Omental fat pad (tissue), 4 donors: ENCODE measurements at places on chromosomes 12 and 14.

DNA sequence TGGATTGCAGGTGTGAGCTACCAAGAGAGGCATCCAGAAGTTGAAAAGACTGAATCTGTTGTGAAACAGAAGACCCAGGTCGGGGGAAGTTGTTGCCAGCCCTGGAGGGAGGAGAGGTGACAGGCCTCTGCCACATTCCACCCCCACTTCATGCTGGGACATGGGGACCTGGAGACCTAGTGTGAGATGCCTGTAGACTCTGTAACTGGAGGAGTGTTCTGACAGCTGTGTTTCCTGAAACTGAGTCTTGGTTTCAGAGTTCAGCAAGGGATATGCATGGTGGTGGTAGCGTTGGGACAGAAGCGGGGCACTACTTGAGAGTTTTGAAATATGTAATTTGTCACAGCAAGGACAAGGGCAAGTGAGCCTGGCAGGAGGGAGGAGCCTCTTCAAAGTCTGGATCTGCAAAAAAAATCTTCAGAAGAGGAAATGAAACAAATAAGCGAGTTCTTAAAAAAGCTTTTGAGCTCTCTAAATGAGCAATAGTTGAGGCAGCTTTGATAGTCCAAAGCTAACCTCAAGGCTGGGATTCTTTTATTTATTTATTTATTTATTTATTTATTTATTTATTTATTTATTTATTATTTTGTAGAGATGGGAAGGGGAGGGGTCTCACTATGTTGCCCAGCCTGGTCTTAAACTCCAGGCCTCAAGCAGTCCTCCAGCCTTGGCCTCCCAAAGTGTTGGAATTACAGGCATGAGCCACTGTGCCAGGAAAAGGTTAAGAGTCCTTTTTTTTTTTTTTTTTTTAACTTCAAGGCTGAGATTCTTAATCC lies 58.9 kb upstream of the EEA1 start:
- no peak for DNase-seq

GRCh38 chr12:49332441-49332861 lies 4.5 kb downstream of the C1QL4 start:
- no peak for DNase-seq

DNA sequence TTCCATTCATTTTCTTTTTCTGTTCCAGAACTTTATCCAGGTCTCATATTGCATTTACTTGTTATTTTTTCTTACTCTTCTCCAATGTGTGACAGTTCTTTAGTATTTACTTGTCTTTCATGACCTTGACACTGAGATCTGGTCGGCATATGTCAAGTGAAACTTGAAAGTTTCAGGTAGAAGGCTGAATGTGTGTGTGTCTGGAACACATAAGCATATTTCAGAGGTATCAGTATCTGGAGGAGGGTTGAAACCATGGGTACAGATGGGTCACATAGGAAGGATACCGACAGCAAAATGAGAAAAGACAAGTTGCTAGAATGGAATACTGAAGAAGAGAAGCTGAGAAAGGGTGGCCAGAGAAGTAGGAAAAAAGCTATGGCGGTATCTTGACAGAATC lies 22.5 kb upstream of the PTGDR start:
- no peak for DNase-seq

- DNase-seq: no peak
Measured at GRCh38 chr14:89807892-89808291, 146.6 kb downstream of the EFCAB11 start.

- DNase-seq: no peak
Measured at GRCh38 chr14:34792598-34792997, 78.2 kb upstream of the CFL2 start.

GRCh38 chr12:62693376-62694050 lies 226.9 kb downstream of the MON2 start:
- DNase-seq: no peak

- DNase-seq: no peak
Measured at GRCh38 chr12:57459750-57460467, at the start of gene GLI1. Gene GLI1 (plus strand): TSS chr12:57459785. CDS start chr12:57463692, 3,907 bp downstream.
